BJ (cell line): ENCODE measurements at places on chromosomes 11 and 22.

DNA sequence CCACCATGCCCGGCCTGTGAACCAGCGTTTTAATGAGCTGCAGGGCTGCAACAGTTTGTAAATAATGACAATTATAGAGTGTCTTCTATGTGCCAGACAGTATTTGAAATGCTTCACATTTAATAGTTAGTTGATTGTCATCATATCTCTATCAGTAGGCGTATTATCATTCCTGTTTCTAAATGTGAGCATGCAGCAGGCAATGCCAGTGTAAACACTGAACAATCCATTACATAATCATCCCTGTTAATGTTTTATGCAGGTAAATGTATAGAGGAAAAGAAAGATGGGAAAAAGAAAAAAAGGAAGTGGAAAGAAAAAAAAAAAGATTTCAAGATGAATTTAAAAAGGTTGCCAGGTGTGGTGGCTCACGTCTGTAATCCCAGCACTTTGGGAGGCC is 52.3 kb downstream of the ZBTB44 start:
- no peak for DNase-seq

DNA sequence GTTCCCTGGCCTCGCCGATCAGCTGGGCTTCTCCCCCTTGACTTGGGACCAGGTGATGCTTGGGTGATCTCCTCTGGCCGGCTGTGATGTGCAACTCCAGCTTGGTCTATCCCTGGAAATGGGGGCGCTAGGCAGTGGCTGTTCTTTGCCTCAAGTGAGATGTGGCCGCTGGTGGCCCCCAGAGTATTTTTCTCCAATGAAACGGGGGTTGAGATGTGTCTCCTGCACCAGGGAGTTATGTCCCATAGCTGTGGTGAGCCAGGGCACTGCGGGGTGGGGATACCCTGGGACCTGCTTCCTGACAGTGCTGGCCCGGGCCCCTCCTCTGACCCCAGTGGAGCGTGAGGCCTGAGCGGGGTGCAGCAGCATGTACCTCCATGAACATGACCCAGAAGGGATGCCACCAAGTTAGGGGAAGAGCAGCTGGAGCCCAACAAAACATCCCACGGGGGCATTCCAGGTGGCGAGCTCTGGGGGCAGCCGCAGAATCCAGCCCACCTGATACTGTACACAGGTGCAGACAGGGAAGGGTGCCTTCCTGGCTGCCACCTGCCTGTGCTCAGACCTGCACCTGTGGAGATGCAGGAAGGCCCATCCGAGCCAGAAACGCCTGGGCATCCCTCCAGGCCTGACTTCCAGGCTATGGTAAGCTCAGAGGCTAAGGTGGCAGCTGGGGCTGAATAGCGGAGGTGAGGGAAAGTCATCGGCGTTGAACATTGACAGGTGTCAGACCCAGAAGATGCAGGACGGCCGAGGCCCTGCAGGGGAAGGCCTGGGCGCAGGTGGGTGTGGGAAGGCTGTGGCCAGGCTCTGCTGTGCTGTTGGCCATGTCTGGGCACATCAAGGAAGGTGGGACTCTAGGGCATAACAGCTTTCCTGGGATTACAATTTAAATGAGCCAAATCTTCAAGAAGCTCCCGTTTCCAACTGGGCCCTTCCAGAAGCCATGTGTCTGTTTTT is 97.3 kb downstream of the CTTN start:
- no peak for DNase-seq

DNA sequence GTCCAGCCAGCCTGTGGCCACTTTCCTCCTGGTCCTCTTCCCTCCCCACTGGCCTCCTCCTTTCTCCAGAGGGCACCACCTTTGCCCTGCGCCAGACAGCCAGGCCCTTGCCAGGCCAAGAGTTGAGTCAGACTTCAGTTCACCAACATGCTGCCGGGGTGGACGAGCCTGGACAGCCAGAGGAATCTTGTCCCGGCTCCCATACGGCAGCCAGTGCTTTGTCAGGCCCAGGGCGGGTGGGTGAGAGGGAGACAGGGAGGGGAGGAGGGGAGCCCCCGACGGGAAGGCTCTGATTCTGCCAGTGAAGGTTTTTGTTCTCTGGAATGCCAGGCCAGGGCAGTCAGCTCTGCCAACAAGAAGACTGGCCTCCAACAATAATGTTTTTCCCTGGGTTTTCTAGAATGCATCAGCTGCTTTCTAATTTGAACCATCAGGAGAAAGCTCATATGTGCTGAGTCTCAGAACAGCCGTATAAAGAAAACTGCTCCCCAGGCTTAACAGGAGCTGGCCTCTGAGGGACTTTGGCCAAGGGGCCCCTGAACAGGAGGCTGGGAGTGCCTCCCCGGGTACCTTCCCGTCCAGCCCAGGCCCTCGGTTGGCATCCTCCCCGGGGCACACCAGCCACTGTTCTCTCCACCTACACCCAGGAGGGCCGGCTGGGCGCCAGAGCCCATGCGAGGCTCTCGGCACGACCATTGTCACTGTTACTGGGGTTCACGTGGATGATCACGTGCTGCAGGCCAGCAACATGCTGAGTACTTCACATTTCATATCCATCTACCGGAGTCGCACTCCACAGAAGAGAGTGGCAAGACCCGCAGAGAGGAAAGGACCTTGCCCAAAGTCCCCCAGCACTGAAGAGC is 28.6 kb downstream of the LIF start:
- no peak for DNase-seq

DNA sequence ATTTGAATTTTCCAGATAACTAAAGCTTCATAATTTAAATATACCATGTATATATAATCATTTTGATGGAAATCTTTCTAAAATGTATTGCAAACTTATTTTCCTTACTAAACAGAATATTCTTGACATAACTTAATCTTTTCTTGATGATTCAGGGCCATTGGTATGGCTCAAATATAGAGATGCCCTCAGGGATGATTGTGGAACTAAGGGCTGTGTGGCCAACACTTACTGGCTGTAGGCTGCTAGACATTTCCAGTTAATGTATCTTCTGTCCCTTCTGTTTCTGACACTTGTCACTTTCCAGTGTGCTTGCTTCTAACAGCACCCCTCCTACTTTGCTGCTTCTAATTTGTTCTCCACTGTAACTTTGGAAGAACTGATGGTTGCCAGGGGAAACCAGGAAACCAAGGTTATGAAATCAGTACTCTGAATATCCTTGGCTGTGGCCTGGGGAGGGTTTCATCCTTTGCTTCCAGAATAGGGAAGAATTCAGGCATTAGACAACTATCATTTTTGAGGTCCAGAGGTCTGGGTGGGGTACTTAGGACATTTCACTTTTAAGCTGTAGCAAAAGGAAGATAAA is 697.2 kb downstream of the ETS1 start:
- peak; percentile 21 for DNase-seq

- DNase-seq, result no peak
Observed at GRCh38 chr11:118082880-118083552, 3.7 kb downstream of the SMIM35 start.
